Cardiac atrium fibroblast (primary cell): ENCODE measurements at places on chromosomes 12 and 14. TPM values are rescaled to one million over a fixed set of nuclear protein-coding genes. Genes with fewer than 3 reads are reported as not detected.

LMNTD1 gene
- 1.8 TPM in 1 of 2 replicates, not detected in the other for total RNA-seq

POLR3B gene
- 10.7 and 11.6 TPM in 2 replicates for total RNA-seq

GPRC5A gene
- total RNA-seq: 20.3 and 20.9 TPM in 2 replicates

RNASE7 gene
- not detected in 2 replicates for total RNA-seq

SYCP3 gene
- total RNA-seq: not detected in 2 replicates

ENDOU gene
- 0.18 TPM in 1 of 2 replicates, not detected in the other for total RNA-seq

FICD gene
- 7.9 and 8.3 TPM in 2 replicates for total RNA-seq

CATSPERB gene
- 0.16 TPM in 1 of 2 replicates, not detected in the other for total RNA-seq

B4GALNT3 gene
- total RNA-seq: 1.6 TPM in 1 of 2 replicates, not detected in the other

PLA2G1B gene
- not detected in 2 replicates for total RNA-seq

HCAR1 gene
- total RNA-seq: 0.16 and 0.54 TPM in 2 replicates

MAP1LC3B2 gene
- total RNA-seq: not detected in 2 replicates
